Naive thymus-derived CD8-positive, alpha-beta T cell (primary cell): ENCODE measurements at places on chromosomes 16 and 17. TPM values are rescaled to one million over a fixed set of nuclear protein-coding genes. Genes with fewer than 3 reads are reported as not detected.

GPR179 gene
- 0.21 TPM for total RNA-seq

LDHD gene
- not detected for total RNA-seq

KRTAP4-6 gene
- total RNA-seq, result not detected

LITAFD gene
- not detected for total RNA-seq

KRT15 gene
- not detected for total RNA-seq

ORMDL3 gene
- total RNA-seq, result 192 TPM
